ENCODE measurements at places on chromosomes 3 and 15.

DNA sequence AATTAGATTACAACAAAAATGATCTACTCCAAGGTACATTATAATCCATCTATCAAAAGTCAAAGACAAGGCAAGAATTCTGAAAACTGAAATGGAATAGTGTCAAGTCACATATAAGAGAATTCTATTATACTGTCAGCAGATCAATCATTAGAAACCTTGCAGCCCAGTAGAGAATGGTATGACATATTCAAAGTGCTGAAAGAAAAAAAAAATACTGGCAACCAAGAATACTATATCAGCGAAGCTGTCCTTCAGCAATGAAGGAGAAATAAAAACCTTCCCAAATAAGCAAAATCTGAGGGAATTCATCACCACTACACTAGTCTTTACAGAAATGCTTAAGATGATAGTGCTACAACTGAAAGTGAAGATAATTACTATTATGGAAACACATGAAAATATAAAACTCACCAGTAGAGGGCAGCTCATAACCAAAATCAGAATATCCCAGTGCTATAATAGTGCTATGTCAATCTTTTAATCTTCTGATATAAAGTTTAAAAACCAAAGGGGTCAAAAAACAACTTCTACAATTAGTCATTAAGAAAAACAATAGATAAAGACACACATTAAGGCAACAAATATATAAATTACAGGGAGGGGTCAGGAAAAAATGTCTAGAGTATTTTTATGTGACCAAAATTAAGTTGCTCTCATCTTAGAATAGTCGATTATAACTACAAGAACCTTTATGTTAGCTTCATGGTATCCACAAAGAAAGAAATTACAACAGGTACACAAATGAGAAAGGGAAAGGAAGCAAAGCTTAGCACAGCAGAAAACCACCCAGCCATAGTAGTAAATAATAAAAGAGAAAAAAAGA is 190.7 kb upstream of the CNTN6 start:
- no peak for DNase-seq

GRCh38 chr3:52831500-52832301 is 1.2 kb upstream of the ITIH4 start:
- peak; percentile 54 for DNase-seq

- no peak for DNase-seq
These were observed 25.0 kb downstream of the SLC7A14 start for GRCh38 chr3:170560717-170561382.

DNA sequence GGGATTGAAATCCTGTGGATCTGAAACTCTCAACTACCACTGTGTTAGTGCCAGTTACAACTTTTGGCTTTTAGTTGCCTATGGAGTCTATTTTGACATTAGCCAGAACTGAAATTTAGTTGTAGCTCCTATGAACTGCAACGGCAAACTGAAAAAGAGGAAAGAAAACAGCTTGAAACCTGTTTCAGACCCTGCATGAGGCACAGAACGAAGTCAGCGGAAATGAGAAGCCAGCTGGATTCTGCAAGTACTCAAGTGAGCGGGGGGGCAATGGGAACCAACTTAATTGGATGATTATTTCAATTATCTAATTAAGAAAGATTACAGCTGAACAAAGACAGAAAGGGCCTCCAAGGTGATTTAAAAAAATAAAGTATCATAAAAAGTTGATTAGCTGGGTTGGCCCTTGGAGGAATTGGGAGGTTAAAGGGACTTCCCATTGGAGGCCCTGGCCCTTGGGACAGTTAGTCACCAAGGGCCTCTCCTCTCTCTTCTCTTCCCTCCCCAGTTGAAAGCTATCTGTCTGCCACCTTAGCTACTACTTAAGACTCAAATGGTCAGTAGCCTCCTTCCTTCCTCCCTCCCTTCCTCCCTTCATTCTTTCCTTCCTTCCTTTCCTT is 352.1 kb downstream of the SHQ1 start:
- no peak for DNase-seq

- DNase-seq: no peak
These were observed 36.7 kb upstream of the BCL6 start for GRCh38 chr3:187782006-187782405.

DNA sequence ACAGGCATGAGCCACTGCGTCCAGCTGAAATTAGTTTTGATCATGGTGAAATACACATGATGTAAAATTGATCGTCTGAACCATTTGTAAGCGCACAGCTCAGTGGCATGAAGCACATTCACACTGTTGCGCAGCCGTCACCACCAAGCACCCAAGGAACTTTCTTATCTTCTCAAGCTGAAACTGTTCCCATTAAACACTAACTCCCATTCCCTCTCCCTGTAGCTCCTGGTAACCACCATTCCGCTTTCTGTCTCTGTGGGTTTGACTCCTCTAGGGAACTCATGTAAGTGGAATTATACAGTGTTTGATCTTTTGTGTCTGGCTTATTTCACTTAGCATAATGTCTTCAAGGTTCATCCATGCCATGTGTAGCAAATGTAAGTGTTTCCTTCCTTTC is 62.3 kb downstream of the FBLN2 start:
- no peak for DNase-seq

DNA sequence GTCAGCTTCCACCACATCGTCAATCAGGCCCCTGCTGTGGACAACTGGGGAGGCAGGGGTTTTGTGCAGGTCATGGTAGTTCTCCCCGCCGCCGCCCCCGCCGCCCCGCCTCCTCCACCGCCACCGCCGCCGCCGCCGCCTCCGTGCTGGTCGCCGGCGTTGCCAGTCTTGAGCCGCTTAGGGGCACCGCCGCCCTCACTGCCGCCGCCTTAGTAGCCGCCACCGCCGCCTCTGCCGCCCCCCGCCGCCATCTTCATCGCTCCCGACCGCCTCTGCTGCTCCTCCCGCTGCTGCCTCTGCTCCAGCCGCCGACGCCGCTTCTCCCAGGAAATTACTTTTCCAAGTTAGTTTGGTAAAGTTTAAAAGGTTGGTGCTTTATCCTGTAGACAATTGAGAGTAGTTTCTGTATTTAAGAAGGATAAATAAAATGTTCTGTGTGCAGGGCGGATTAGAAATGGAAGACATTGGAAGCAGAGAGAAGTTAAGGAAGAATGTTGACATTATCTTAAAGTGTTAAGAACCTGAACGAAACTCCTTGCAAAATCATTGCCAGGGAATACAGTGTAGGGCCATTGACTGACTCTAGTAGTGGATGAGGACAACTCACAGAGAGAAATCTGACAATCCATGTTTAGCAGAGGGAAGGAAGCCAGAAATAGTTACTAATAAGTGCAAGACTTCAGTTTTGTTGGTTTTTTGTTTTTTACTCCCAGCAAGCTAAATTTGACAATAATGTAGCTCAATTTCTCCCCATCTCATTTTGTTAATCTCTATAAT is 53.0 kb upstream of the GOLGA8A start:
- no peak for DNase-seq

DNA sequence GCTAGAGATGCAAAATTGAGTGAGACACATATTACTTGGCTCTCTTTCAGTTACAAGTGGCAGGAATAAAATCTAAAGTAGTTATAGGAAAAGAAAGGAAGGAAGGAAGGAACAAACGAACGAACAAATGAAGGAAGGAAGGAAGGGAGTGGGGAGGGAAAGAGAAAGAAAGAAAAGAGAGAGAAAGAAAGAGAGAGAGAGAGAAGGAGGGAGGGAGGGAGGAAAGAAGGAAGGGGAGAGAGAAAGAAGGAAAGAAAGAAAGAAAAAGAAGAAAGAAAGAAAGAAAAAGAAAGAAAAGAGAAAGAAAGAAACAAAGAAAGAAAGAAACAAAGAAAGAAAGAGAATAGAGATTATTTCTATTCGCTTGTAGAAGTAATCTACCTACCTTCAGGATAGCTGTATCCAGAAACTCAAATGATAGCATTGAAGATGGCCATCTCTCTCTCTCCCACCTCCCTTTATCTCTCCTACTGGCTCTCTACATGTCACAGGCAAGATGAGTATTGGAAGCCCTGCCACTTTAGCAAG is 229.7 kb upstream of the TLE3 start:
- no peak for DNase-seq

DNA sequence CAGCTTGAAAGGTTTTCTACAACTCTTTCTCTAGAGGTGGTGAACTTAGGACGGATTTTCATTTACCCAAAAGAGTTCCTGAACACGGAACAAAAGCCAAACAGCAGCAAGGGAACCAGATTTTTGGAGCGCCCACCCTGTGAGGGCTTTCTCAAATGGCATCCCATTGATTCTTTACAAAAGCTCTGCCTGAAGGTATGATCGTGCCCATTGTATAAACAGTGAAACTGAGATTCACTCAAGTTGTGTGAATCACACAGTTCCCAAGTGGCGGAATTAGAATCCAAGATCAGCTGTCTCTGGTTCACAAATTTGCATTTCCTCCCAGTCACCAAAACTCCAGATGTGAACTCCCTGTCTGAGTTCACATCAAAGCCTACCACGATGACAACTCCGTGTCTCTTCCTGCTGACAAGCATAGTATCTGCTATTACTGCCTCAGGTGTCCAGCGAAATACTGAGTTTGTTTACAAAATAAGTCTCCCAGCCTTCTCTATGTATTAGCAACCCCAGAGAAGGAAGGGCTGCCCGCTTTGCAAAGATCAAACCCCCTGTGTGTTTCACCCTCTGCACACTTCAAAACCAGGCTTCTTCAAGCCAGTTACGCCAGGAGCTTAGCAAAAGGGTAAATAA is 235.9 kb upstream of the ST8SIA2 start:
- DNase-seq: no peak

DNA sequence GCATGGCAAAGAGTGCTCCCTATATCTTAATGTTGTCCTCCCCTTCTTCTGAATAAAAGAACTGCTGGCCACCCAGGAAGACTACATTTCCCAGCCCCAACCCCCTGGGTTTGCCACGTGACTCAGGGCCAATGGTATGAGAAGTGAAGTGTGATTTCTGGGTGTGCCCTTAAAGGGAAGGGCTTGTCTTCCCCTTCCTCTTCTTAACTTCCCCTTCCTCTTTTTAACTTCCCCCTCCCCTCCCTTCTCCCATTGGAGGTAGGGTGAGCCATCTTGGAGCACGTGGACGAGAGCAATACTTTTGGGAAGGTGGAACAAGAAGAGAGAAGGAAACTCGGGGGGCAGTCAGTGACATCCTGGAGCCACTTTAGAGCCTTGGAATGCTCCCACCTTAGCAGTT is 6.8 kb upstream of the KBTBD12 start:
- no peak for DNase-seq

DNA sequence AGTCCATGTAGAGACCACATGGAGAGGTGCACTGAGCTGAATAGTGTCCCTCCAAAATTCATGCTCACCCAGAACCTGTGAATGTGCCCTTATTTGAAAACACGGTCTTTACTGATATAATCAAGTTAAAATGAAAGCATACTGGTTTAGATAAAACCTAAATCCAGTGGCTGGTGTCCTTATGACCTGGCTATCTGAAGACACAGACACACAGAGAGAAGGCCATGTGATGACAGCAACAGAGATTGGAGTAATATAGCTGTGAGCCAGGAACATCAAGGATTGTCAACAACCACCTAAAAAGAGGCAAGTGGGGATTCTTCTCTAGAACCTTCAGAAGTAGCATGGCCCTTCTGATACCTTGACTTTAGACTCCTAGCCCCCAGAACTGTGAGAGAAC is 54.7 kb upstream of the CD47 start:
- DNase-seq: no peak

DNA sequence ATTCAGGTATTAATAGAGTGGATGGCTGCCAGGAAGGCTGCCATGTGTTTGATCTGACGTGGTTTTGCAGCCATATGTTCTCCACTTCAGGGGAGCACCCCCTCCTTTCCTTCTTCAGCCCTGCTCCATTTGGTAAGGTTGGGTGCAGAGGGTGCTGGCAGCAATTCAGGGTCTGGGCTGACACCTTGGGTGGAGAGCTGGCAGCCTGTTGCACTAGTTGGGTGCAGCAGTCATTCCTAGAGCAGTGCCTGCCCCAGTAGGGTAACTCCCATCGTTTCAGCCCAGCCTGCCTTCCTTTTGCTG is 1.5 kb downstream of the TYRO3 start:
- DNase-seq: no peak

- no peak for DNase-seq
These were observed 35.2 kb downstream of the ABTB1 start for GRCh38 chr3:127707851-127708411.

DNA sequence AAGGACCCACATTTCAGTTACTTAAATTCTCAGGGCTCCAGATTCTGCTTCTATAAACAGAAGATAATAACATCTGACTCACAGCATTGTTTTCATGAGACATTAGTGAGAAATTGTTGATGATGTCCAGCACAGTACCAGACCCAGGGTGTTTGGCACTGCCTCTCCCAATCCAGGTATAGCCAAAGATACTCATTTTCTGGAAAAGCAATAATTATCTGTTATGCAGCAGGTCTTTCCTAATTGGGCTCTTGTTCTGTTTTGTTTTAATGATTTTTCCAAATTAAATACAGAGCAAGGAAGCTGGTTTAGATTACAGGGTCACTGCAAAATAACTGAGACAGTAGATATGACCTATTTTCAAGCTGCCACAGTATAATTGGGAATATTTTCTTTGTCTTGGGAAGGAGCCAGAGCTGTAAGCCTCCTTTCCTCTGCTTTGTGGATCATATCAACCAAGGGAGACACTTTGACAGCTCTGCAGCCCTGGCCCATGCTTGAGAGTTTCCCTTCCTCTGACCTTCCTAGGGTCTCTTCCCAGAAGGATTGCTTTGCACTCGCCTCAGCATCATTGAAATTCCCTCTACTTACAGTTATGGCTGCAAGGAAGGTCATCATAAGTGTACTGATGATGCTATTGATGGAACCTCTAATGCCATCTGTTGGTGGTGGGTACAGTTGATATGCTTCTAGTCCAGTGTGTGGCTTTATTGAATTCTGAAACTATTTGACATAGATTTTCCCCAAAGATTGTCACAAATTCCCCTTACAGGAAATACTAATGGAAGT is 522.4 kb upstream of the ADAMTS9 start:
- DNase-seq: no peak

GRCh38 chr3:186471771-186472170 is 72.4 kb downstream of the CRYGS start:
- DNase-seq: no peak

- DNase-seq: no peak
These were observed 104.3 kb upstream of the TSC22D2 start for GRCh38 chr3:150303768-150304167.

- DNase-seq: no peak
These were observed 3.6 kb upstream of the TNK2 start for GRCh38 chr3:195911946-195912270.

GRCh38 chr15:53835309-53835708 is 75.8 kb upstream of the WDR72 start:
- DNase-seq: no peak

GRCh38 chr3:41102053-41102556 is 97.2 kb upstream of the CTNNB1 start:
- no peak for DNase-seq
